ENCODE measurements at places on chromosomes 4 and X. TPM values are rescaled to one million over a fixed set of nuclear protein-coding genes. Genes with fewer than 3 reads are reported as not detected.

The NPNT gene
- polyA plus RNA-seq: not detected

The DMP1 gene
- not detected for polyA plus RNA-seq

The ADH1C gene
- polyA plus RNA-seq: not detected

DNA sequence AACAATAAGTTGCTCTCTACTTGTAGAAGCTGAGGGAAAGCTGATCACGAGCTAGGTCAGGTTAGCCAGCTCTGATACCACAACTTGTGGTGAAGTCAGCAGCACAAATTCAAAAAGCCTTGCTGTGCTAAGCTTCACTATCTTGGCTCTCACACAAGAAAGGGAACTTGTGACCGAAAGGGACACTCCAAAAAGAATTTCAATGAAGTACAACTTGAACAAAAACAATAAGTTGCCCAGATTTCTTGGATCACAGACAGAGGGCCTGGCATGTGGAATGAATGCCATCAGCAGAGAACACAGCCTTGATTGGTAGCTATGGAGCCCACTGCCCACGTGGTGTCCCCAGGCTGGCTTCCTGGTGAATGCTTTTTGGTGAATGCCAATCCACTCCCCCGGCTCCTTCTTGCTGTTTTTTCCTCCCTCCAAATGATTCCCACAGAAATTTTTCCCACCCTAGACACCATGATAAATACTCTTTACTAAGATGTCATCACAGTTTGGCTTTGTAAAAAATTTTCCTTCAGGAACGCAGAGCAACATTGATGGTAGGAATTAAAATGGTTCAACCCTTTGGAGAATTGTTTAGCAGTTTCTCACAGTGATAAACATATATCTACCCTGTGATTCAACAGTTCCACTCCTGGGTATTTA lies 82.6 kb downstream of the ANXA3 start:
- DNase-seq: no peak

GRCh38 chrX:1397001-1397400 lies 5.1 kb upstream of the SLC25A6 start:
- no peak for DNase-seq

Measured in K562 (cell line).